ENCODE measurements at places on chromosomes 12 and 14.

DNA sequence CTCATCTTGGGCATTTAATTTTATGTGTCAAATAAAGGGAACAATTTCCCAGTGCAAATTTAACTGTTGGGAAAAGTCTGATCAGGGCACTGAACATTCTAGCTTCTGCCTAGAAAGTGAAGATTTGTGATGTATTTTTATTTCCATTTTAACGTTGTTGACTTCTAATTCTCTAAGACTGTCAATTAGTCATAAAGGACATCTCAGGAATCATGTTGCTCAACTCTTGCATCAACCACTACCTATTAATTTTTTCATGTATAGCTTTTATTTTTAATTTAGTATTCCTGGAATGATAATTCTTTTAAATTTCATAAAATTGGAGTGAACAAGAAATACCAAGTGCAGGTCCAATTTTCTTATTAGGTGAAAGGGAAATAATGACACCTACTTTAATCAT is 87.9 kb upstream of the METAP2 start:
- DNase-seq = no peak

- DNase-seq = no peak
Measured at GRCh38 chr12:40854604-40855003, 162.4 kb downstream of the CNTN1 start.

DNA sequence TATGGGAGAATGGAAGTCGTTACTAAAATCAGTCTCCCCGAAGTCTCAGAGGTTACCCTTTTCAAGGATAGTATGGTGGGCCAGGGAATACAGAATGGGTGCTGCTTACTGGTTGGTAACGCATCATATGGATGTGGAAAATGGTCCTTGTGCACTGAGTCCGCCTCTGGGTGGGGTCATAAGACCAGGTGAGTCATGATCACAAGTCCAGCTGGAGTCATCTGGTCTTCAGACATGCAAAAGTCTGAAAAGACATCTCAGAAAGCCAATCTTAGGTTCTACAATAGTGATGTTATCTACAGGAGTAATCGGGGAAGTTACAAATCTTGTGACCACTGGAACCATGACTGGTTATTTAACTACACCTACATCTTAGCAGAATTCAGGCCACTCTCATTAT is 71.9 kb upstream of the TCL1B start:
- no peak for DNase-seq

- DNase-seq = no peak
Measured at GRCh38 chr12:113180333-113180732, 4.9 kb downstream of the DDX54 start.

GRCh38 chr14:64899958-64900357 is 14.3 kb upstream of the CHURC1 start:
- no peak for DNase-seq

DNA sequence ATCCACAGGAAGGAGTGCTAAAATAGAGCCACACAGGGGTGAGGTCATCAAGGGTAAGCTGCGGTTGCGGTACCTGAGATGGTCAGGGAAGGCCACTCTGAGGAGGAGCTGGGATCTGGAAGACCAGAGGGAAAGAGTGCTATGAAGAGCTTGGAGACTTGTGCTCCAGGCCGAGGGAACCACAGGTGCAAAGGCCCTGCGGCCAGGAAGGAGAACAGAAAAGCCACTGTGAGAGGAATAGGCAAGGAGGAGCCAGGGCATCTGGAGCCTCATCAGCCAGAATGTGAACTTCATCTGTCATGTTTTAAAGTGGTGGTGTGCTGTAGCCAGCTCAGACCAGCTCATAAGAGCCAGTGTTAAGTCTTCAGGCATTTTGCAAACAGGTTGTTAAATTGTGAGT is 5.5 kb upstream of the CCDC197 start:
- no peak for DNase-seq

- DNase-seq = no peak
Measured at GRCh38 chr12:95874452-95874851, 15.7 kb downstream of the SNRPF start.

- DNase-seq = no peak
Measured at GRCh38 chr12:78933014-78933413, 68.4 kb downstream of the SYT1 start.

DNA sequence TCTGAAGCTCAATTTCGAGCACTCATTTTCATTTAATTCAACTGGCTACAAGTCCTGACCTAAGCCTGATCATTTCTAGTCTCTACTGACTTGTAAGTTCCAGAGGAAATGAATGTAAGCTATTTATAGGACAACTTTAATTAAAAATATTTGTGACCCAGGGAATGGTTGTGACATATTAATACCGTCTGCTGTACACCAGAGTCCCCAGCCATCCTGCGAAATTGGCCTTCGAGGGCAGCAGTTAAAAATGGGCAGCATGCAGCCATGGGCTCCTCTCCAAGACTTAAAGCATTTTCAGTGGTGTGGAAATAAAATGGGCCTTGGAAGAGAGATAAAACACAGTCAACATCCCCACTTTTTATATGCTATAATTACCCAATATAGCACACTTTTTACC is 30.7 kb upstream of the OVCH1 start:
- no peak for DNase-seq

DNA sequence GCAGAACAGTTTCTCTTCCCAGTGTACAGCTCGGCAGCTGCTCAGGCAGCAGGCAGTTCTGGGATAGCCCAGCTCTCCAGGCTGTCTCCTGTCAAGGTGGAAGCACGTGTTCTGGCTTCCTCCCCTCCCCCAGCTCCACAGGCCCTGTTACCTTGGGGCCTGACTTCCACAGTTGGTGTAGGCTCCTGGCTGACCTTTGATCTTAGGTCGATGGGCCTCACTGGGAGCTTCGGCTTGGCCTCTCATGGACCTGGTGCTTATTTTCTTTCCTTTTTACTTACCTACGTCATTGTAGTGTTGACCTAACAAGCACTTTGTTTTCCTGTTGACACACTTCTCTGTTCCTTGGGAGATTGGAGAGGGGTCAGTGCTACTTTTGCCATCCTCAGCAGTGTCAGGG is 17.0 kb downstream of the DLST start:
- DNase-seq = no peak

GRCh38 chr12:49983892-49984291 is 11.1 kb downstream of the AQP6 start:
- DNase-seq = no peak

- DNase-seq = no peak
Measured at GRCh38 chr12:48054955-48055821, 50.7 kb downstream of the SENP1 start.

DNA sequence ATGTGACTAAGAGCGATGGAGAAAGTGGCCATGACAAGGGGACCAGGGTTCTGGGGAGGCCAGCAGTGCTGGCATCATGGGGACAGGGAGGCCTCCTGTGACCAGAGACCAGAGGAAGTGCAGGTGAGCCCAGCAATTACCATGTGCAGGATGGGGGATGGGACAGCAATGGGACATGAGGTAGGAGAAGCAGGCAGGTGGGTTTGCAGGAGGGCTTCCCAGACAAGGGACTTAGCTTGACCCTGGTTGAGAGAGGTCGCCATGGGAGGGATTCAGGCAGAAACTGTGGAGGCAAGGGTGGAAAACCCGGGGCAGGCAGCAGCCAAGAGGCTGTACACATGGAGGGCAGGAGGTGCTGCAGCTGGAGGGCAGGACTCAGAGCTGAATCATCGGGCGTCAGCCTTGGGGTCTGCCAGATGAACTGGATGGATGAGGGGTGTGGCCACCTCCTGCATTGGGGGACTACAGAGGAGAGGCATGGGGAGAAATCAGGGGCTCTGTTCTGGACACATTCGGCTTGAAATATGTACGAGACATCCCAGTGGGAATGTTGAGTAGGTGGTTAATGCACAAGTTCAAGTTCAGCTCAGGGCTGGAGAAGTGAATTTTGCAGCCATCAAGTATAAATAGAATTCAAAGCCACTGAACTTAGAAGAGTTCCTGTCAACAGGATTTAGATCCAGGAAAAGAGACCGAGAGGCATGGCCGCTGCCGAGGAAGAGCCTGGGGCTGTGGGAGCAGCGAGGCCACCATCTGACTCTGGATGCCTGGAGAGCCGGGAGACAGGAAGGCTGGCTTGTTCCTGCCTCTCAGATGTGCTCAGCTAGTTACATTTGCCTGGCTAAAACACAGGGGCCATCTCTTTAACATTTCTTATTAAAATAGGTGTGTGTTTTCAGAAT is 36.6 kb downstream of the SFSWAP start:
- no peak for DNase-seq

- no peak for DNase-seq
Measured at GRCh38 chr14:103209054-103209453, 85.8 kb downstream of the TNFAIP2 start.

- no peak for DNase-seq
Measured at GRCh38 chr12:65926119-65926908, 102.0 kb downstream of the HMGA2 start.

GRCh38 chr14:103164779-103165178 is 41.5 kb downstream of the TNFAIP2 start:
- DNase-seq = no peak

GRCh38 chr14:73311708-73312030 is 74.4 kb downstream of the PAPLN start:
- DNase-seq = no peak

DNA sequence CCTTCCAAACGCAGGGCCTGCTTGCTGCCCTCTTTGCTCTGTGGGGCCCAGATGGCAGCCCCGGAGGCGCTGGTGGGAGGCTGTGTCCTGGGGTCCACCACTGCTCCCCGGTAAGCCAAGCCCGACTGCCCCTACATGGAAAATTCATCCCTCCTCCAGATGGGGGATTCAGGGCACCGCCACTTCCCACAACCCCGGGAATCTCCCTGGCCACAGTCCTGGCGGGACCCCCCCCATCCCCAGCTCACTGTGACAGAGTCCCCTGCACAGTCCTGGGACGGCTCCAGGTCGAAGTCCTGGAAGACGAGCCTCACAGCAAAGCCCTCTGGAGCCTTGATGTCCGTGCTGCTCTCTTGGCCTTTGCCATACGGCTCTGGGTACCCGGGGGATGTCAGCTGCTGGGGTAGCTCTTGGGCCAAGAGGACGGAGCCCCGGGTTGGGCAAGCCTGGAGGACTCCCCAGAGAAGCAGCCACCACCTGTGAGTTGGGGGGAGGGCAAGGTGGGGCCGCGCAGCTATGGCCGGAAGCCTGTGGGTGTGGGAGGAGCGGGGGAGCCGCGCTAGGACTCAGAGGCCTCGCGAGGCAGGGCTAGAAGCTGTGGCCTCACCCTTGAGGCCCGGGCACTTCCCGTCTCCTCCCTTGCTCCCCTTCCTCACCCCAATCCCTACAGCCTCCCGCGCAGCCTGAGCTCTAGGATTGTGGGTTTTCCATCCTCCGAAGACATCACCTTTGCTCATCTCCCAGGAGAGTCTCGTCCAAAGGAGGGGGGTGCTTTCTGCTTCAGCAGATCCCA is 815 bp downstream of the C1RL start:
- DNase-seq = no peak

GRCh38 chr12:43306066-43306465 is 245.9 kb downstream of the ADAMTS20 start:
- DNase-seq = peak; percentile 49

GRCh38 chr12:6215120-6215807 is 15.1 kb downstream of the CD9 start:
- no peak for DNase-seq

DNA sequence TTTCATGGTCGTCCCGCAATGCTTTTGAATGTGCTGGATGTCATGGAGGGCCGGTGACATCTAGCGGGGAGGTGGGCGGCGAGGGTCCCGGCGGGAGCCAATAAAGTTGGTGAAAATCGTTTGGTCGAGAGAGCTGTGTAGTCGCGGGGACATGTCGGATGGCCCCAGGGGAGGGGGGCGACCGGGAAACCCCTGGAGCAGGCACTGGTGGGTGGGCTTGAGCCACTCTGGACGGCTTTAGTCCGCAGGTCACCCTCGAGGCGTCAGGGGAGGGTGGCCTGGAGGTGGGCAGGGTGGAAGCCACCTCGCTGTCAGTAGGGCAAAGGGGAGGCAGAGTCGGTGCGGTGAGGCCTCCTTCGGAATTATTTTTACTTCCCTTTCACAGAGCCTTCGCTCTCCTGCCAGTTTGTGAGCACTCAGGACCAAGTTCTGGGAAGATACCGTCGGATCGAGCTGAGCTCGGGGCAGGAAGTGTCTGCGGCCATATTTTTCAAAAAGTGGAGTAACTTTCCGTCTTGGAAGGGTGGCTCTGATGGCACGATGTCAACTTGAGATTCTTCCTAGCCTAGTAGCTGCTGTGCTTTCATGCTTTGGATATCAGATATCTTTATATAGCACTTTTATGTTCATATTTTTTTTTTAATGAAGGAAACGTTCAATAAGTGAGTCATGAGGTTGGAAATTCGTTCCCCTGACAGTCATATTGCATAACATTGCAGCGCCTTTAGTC is 28.2 kb downstream of the WBP11 start:
- DNase-seq = no peak

GRCh38 chr14:33734387-33734786 is 216.5 kb downstream of the EGLN3 start:
- no peak for DNase-seq

DNA sequence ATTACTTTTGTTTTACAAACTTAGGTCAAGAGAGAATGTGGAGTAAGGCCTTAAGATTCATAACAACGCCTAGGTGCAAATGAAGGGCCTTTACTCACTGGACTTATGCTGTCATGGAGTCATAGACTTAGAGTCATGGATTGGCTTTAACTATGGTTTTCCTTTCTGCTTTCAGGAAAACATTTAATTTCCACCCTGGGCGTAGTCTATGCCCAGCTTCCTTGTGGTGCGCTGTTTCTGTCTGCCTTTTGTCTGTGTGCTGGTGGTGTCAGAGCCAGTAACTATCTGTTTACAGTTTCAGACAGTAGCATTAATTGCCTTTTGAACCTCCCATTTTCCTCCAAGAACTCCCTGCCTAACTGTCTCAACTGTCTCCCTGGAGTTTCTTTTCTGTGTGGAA is 31.8 kb upstream of the COX6A1 start:
- no peak for DNase-seq

DNA sequence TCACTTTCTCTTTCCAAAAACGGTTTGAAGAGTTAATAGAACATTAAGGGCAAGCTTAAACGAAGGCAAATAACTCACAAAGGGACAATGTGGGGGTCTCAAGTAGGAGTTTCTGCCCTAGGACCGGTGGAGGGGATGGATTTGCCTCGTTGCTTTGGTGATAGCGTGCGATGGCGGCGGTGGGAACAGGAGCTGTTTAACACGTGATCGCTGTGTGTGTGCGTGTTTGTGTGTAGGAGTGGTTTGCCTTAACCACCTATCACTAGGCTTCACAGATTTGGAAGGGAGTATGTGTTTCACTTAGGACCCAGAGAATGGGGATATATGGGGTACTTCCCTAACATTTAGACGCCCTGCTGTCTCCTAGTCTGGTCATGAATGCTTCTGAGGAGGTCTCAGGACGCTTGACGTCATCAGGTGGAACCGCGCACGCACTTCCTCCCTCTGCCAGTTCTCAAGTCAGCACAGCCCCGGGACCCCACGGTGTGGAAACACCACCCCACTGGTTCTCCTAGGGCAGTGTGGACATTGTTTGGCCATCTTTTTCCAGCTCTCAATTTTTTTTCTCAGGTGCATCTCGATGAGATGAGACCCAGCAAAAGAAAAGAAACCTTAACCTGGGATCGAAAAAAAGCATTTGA is 231.2 kb downstream of the ATP23 start:
- no peak for DNase-seq

GRCh38 chr14:20866963-20867362 is 24.2 kb upstream of the RNASE3 start:
- no peak for DNase-seq

Measured in SIG-M5 (cell line).